Adrenal gland (tissue), 19 donors: ENCODE measurements at places on chromosomes 2 and 18. TPM values are rescaled to one million over a fixed set of nuclear protein-coding genes. Genes with fewer than 3 reads are reported as not detected.

CPLX4 gene
- total RNA-seq, result not detected

DNA sequence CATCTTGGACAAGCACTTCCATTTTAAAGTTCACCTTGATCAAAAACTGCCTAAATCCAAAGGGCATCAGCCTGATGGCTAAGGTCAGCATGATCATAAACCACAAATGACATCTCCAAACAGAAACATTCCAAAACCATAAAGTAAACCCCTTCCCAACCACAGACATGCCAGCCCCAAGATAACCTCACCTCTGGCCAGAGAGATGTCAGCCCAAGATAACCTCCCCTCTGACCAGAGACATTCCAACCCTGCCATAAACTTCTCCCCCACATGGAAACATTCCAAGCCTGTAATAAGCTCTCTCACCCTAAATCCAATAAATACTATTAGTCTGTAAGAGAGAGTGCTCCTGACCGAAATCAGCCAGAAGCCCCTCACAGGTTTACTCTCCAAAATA lies 18.6 kb upstream of the MARCO start:
- DNase-seq, result no peak

SRBD1 gene
- 14.1 TPM for total RNA-seq

DNA sequence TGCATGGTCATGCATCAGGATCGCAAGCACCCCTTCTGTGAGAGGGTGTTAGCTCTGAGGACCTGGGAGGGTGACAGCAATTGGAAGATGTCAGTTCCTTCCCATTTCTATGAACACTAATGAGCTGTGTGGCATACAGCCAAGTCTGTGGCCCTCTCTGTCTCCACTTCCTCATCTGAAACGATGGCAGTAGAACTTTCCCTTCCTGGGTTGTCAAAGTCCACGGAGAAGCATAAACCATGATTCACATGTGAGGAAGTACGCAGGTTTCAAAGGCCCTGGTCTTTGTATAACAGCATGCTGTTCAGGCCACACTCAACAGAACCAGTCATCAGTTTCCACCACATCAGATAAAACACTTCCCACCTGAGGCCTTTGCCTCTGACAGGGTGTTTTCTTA lies 167.4 kb upstream of the RAB6C start:
- DNase-seq, result peak; percentile 63

GRCh38 chr18:66874812-66875474 lies 271.1 kb upstream of the CDH19 start:
- no peak for DNase-seq

DNA sequence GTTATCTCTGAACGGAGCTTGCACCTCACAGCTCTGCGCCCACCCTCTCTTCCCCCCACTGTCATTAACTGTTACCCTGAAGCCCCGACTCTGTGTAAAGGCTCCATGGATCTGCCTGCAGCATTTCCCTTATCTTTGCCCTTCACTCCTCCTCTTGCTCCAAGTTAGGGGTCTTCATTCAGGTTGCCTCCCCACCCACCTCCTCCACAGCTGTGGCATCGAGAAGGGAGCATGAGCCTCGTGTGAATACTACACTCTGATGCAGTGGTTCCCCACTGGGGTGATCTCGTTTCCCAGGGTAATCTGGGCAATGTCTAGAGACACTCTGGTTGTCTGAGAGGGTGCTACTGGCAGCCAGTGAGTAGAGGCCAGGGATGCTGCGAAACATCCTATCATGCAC lies 51.4 kb downstream of the REEP1 start:
- no peak for DNase-seq

CDK15 gene
- 0.69 TPM for total RNA-seq

DNA sequence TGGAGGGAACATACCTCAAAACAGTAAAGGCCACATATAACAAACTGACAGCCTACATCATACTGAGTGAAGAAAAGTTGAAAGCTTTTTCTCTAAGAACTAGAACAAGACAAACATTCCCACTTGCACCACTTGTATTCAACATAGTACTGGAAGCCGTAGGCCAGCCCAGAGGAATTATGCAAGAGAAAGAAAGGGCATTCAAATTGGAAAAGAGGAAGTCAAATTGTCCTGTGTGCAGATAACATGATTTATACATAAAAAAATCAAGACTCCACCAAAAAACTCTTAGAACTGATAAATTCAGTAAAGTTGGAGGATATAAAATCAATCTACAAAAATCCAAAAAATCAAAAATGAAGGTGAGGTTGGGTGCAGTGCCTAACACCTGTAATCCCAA lies 8.0 kb upstream of the KDM3A start:
- DNase-seq, result no peak

DNA sequence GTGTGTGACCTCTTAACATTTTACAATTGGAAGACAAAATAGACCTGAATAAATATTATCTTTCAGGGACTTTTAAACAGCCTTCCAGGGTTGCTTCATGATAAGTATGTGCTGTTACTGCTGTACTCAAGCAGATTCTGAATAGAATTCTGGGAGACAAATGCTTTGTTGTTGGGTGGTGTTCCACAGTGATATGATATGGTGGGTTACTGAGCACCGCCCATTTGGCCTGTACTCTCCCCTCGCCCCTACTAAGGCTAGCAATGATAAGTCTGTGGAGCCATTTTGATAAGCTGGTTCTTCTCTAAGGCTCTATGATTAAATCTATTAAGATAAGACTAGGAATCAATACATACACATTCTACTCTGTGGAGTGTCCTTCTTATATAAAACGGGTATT lies 89.8 kb upstream of the ITGA4 start:
- no peak for DNase-seq

GRCh38 chr2:189421644-189422043 lies 19.6 kb upstream of the WDR75 start:
- no peak for DNase-seq

DNA sequence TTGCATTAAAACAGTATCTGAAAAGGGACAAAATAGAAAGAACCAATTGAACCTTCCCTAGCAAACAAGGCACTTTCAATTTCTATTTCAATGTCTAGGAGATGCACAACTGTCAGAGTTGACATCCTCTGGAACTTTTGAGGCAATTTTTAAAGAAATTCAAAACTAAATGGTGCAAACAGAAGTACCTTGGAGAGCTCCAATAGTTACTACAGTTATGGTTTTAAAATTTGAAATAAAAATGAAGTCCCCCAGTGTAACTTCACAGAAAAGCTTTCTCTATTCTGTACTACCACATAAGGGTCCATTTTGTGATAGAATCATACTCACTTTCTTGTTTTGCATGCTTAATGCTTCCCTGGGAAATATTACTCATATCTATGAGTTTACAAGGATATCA lies 162.1 kb downstream of the KCNH7 start:
- DNase-seq, result no peak

CD8B2 gene
- total RNA-seq, result not detected

DNA sequence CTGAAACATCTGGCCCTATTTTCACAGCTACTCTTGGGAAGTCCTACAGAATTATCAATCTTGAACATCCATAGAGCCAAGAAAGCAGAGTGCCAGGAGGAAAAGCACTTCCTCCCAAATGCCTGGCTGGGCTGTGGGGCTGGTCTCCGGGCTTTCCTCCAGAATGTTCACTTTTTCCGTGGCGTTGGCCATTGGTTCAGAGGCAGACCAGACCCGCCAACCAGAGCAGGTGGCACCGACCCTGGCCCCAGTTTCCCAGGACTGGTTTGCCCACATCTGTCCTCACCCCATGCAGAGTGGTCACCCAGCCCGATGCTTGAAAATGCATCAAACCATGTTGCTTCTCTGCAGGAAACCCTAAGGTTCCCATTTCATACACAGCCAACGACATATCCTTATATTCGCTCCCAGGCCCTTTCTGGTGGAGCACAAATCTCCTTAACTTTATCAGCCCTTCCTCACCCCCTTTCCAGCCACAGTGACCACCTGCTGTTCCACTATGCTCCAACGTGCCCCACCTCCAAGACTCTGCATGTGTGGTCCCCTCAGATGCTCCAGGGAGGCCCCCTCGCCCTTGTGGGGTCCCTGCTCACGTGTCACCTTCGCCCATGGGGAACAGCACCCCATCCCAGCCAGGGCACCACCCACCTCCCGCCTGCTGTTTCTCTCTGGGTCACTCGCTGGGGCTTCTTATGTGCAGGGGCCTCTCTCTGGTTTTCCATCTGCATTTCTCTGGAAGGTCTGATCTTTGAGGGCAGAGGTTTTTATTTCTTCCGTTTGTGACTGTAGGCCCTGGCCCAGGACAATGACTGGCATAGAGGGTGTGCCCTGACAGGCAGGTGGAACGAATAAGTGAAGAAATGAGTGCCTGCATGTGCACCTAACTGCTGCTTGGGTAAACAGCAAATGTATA lies 92.9 kb downstream of the PXDN start:
- DNase-seq, result peak; percentile 49

GRCh38 chr2:172968061-172968469 lies 107.6 kb upstream of the MAP3K20 start:
- DNase-seq, result peak; percentile 96

DNA sequence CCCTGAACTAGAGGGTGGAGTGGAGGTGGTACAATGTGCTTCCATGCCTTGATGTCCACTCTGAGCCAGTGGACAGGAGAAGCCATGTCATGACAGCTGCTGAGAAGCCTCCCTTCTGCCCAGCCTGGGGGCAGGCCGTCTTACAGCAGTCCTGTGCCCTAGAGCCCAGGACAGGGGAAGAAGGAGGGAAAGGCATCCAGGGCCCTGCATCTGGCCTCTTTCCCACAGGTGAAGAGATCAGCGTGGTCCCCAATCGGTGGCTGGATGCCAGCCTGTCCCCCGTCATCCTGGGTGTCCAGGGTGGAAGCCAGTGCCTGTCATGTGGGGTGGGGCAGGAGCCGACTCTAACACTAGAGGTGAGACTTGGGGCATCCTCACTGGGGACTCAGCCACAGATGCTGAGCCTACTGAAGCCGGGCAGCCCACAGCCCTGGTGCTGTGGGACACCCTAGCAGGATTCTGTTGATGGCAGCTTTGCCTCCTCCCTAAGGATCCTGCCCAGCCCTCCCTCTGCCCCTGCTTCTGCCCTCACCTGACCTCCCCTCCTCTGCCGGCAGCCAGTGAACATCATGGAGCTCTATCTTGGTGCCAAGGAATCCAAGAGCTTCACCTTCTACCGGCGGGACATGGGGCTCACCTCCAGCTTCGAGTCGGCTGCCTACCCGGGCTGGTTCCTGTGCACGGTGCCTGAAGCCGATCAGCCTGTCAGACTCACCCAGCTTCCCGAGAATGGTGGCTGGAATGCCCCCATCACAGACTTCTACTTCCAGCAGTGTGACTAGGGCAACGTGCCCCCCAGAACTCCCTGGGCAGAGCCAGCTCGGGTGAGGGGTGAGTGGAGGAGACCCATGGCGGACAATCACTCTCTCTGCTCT lies 3.1 kb downstream of the IL36RN start:
- DNase-seq, result no peak

- no peak for DNase-seq
Observed at GRCh38 chr2:219251656-219252055, 1.4 kb upstream of the TUBA4B start.

GRCh38 chr18:21444465-21445212 lies 155.9 kb downstream of the ESCO1 start:
- DNase-seq, result peak; percentile 34

- peak; percentile 79 for DNase-seq
Observed at GRCh38 chr2:223993634-223994232, 36.5 kb downstream of the MRPL44 start.

GRCh38 chr2:96587843-96588242 lies 50.3 kb downstream of the KANSL3 start:
- no peak for DNase-seq

ZC3H15 gene
- 61.6 TPM for total RNA-seq

C2orf78 gene
- not detected for total RNA-seq

TUBB8B gene
- 1.3 TPM for total RNA-seq

ATOH8 gene
- total RNA-seq, result 10.9 TPM

- DNase-seq, result no peak
Observed at GRCh38 chr2:125312342-125312741, 1287.3 kb downstream of the CNTNAP5 start.

- peak; percentile 49 for DNase-seq
Observed at GRCh38 chr18:57437766-57438671, 2.8 kb downstream of the ONECUT2 start.

VIT gene
- total RNA-seq, result not detected

DNA sequence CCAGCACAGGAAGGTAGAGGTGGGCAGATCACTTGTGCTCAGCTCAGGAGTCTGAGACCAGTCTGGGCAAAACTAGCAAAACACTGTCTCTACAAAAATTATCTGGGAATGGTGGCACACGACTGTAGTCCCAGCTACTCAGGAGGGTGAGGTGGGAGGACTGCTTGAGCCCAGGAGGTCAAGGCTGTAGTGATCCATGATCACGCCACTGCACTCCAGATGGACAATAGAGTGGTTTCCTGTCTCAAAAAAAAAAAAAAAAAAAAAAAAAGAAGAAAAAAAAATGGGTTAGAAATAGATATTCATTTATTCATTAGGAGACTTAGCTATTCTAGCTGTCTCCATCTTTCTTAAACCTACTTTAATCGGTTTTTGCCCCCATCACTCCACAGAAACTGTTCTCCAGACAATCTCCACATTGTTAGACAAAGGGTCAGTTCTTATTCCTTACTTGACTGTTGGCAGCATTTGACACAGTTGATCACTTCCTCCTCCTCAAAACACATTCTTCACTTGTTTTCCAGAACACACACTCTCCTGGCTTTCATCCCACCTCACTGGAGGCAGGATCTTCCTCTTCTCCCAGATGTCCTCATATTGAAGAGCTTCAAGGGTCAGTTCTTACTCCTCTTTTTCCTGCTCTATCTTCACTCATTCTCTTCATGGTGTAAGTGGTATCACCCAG lies 103.1 kb downstream of the DTNB start:
- DNase-seq, result peak; percentile 14

CCDC178 gene
- not detected for total RNA-seq

- DNase-seq, result no peak
Observed at GRCh38 chr2:62857139-62857931, 151.8 kb downstream of the EHBP1 start.

- DNase-seq, result no peak
Observed at GRCh38 chr2:178420463-178420999, 30.4 kb downstream of the PRKRA start.

DNA sequence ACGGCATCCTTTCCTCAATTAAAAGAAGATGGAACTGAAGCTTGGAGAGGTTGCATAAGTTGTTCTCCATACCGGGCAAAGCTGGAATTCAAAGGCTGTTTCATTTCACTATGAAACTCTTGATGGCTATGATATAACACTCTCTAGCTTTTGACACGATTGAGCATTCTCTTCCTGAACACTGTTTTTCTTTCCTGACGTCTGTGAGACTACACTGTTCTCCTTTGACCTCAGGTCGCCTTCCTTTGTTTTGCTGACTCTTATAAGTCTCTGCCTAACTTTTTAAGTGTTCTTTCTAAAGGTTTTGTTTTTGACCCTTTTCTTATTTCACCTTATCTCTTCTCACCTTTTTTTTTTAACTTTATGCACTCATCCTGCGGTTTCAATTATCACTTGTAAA lies 261.8 kb upstream of the LINC00305 start:
- no peak for DNase-seq

GRCh38 chr18:56109757-56110156 lies 521.8 kb upstream of the TCF4 start:
- no peak for DNase-seq

ZNF638 gene
- 216 TPM for total RNA-seq

- no peak for DNase-seq
Observed at GRCh38 chr2:233756429-233757081, 3.5 kb upstream of the UGT1A1 start.
